ENCODE measurements at places on chromosomes 13 and 19.

GRCh38 chr19:46617601-46618000 lies 7.3 kb downstream of the PTGIR start:
- no peak for DNase-seq

- DNase-seq, result no peak
Measured at GRCh38 chr19:14012378-14012915, 6.3 kb upstream of the RFX1 start.

GRCh38 chr19:29966588-29967249 lies 24.7 kb downstream of the URI1 start:
- DNase-seq, result no peak

DNA sequence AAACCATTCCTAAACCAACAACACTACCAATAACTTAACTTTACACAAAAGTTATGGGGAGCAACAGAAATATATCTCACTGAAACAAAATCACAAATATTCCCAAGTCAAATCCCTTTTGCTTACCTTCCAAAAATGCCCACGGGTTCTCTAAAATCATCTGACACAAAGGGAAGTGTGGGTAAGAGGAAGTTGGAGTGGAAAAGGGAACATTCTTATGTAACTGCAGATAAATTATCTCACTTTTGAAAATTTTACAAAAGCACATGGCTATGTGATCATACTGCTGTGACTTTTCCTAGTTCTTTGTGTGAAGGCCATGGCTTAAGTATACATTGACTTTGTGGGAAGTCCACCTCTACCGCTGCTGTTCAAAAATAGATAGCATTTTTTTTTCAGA lies 350.5 kb downstream of the GPC6 start:
- no peak for DNase-seq

DNA sequence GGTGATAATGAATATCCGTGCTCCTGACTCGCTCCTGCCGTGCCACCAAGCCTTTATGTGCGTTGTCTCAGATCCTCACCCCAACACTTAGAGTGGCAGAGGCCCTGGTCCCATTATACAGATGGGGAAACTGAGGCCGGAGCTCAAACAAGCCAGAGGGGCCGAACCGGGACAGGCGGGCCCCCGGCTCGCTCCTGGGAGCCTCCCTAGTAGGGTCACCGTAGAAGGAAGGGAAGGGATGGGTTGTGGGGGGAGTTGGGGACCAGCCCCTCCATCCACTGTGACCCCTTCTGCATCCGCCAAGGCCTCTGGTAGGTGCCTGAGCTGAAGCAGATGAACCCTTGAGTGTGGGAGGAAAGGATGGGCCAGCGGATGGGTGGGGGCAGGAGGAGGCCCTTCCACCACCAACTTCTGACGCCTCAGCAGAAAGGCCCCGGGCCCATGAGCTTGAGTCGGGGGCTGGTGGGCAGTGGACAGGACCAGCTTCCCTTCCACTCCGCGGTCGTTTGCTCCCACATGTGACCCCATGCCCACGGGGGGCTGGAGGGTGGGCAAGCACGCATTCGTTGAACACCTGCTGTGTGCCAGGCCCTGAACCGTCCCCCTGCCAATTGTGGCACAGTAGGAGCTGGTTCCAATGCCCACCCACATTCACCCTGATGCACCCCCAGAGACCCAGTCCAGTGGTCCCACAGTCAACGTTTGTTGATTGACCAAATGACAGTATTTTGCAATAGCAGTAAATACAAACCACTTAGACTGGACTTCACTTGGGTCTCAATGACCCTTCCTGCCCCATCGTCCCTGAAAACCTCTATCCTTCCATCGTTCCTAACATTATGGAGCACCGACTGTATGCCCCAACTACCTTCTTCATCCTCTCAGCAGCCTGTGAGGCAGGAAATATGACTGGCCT lies 24.2 kb upstream of the TCF3 start:
- no peak for DNase-seq

DNA sequence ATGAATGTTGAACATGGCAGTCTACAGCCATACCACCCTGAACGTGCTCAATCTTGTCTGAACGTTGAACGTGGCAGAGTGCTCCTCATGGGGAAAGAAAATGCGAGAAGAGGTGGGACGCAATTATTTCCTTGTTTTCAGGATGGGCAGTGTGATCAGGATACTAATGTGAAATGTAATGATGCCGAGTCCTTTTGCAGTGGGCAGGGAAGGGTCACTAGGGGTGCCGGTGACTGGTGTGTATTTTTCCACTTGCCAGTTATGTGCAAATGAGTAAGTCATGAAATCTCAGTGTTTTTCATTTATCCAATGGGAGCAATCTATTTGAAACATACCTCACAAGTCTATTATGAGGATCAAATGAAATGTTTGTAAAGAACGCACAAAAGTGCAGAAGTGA lies 84.8 kb downstream of the LNX2 start:
- DNase-seq, result no peak

DNA sequence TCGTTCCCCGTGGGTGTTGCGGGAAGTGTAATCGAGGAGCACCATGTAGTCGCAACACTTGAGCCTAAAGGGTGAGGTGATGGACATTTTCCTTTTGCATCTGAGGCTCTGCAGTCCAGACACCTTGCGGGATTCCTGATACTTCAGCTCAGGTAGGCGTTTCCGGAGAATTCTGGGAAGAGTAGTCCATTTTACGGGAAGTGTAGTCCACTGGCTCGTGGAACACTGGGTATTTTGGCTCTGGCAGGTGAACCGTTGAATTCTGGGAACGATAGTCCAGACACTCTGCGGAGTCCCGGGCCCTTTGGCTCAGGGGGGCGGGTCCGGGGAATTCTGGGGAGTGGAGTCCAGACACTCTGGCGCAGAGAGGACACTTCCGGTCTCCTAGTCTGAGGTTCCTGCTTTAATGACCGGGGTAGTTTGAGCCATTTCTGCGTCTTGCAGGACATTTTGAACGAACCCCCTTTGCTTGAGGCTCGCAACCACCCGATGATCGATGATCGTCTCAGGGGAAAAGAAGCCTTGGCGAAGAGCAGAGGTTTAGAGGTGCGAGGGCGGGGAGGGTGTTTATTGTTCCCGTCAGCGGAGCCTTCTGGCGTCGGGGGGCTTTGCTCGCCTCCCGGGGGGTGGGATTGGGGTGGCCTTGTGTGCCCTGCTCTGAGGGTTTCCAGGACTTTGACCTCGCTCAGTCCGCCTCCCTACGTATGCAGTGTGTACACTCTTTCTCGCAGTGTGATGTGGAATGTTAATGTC lies at the start of gene ZNF223:
Gene ZNF223 (plus strand): TSS at position 387 of the 753 bp plus-strand sequence. CDS start 3,141 bp downstream, outside the sequence.
- DNase-seq, result peak; percentile 90

- DNase-seq, result no peak
Measured at GRCh38 chr13:37884674-37885073, 15.1 kb upstream of the TRPC4 start.

GRCh38 chr13:99340638-99341037 lies 33.4 kb upstream of the GPR183 start:
- no peak for DNase-seq

GRCh38 chr19:27870293-27870692 lies 1342.7 kb downstream of the UQCRFS1 start:
- DNase-seq, result no peak

DNA sequence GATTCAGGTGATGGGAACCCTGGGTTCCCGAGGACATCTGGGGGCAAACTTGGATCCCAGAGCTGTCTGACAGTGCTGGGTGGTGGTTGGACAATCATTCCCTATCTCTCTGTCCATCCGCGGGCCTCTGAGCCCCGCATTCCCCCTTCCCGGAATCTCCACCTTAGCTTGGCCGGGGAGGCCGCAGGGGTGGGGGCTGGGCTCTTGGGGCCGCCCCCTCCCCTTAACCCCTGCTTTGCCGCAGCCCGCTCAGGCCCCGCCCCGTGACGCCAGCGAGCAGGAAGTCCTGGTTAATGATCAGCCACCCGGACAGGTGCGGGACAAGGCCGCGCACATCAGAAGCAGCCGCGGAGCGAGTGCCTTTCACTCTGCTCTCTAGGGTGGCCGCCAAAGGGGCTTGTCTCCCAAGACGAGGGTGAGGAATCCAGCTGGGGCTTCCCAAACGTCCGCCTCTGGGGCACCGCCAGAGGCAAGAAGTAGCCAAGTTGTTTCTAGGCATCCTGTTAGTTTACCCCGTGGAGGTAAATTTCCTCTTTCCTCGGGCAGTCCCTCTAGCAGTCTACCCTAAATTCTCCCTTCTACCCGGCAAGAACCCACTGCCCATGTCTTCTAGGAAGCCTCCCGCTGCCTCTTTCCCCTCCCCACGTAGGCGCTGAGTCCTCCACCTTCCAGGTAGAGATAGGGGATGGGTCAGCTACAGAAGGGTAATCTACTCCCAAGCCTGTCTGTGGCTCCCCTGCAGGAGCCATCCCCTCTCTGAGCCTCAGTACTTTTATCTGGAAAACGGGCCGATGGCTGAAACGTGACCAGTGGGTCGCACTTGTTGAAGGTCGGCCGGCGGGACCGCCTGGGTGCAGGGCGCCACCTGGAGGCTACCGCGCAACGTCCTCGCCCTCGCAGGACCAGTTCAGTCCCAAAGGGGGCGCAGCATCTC lies 3.0 kb downstream of the IRF2BP1 start:
- DNase-seq, result peak; percentile 90

DNA sequence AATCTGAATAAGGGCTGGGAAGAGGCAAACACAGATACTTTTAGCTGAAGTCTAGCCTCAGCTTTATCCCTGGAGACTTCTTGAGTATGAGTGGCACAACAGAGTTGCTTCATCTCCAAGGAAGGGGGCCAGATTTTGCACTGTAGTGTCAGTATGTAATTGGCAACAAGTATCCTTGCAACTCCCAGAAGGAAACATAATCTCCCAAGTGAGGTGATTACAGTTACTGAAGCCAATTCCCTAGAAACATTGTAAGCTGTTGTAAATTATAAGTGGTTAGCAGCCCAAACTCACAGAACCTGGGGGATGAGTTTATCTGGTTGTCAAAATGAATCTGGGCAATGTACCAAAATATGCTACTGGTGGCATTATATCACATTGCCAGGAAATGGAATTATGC lies 2065.7 kb upstream of the PCDH20 start:
- no peak for DNase-seq

- no peak for DNase-seq
Measured at GRCh38 chr19:38880076-38880881, 2.2 kb upstream of the RINL start.

GRCh38 chr19:11196406-11197287 lies 698 bp downstream of the KANK2 start:
- no peak for DNase-seq

DNA sequence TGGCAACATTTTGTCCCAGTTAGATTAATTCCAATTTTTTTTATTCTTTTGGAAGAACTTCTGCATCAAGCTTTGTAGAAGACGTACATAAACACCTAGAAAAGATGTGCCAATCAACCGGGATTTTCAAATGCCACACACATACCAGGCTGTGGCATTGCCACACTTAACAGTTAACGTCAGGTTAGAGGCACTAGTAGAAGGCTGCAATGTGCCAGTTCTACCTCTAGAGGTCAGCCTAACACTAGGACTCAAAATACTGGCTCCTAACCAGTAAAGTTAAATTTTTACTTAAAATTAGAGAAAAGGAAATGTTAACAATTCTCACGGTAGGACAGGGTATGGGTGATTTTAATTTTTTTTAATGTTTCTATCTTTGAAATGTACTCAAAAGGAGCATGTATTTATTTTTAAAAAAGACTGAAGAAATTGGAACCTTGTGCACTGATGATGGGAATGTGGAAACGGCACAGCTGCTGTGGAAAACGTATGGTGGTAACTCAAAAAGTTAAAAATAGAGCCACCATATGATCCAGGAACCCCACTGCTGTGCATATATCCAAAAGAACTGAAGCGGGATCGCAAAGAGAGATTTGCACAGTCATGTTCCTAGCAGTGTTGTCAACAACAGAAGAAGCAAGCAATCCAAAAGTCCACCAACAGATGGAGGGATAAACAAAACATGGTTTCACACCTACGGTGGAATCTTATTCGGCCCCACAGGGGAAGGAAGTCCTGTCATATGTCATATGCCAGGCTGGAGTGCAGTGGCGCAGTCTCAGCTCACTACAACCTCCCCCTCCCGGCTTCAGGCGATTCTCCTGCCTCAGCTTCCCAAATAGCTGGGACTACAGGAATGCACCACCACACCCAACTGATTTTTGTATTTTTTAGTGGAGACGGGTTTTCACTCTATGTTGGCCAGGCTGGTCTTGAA lies 30.3 kb downstream of the CRYL1 start:
- peak; percentile 23 for DNase-seq

DNA sequence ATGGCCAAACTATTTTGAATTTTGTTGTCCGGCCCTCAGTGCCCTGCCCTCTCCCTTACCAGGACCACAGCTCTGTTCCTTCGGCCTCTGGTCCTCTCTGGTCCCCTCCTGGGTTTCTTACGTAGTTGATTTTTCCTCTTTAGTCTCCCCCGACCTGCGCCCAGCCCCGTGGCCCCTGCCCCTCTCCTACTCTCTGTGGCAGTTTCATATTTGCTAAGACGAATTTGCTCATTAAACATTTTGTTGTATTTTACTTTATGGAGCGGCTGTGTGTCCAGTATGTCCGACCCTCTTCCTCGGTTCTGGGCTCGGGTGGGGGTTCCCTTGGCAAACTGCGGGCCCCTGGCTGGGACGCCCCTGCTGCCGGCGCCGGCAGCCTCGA lies 576 bp upstream of the EPN1 start:
- no peak for DNase-seq

DNA sequence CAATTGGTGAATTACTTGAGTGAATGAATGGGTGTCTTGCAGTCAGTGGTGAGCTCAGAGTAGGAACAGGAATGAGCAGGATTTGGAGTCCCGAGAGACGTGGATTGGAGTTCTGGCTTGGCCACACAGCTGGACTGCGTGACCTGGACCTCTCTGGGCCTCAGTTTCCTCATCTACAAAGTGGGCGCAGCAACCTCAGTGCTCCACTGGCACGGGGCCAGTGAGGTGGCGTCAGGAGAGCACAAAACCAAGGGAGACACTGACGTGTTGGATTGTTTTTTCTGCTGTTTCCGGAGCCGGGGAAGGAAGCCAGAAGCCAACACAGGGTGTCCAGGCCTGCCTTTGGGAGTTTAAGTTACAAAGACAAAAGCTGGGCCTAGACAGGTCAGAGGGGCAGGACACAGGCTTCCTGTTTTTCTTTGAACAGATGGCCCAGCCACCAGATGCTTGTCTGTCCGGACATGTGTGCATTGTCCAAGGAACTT lies 6.5 kb upstream of the DOCK6 start:
- no peak for DNase-seq

- no peak for DNase-seq
Measured at GRCh38 chr13:43432958-43433357, 353.8 kb downstream of the ENOX1 start.

GRCh38 chr13:39463611-39464010 lies 139.4 kb downstream of the LHFPL6 start:
- DNase-seq, result no peak

GRCh38 chr13:75458696-75459422 lies 23.1 kb downstream of the TBC1D4 start:
- DNase-seq, result no peak
